ENCODE measurements at places on chromosomes 1 and 21. TPM values are rescaled to one million over a fixed set of nuclear protein-coding genes. Genes with fewer than 3 reads are reported as not detected.

UAP1 gene
- polyA plus RNA-seq = 56.3 TPM

MYBPH gene
- 1.7 TPM for polyA plus RNA-seq

DMRTA2 gene
- polyA plus RNA-seq = 1.5 TPM

RHD gene
- polyA plus RNA-seq = 0.09 TPM

ANGPTL7 gene
- 1.5 TPM for polyA plus RNA-seq

CFHR3 gene
- not detected for polyA plus RNA-seq

PCAT6 gene
- polyA plus RNA-seq = 1.5 TPM

NUP210L gene
- 0.05 TPM for polyA plus RNA-seq

TEKT2 gene
- 1.5 TPM for polyA plus RNA-seq

ST6GALNAC3 gene
- polyA plus RNA-seq = 1.2 TPM

OLIG2 gene
- polyA plus RNA-seq = 0.02 TPM

HPCA gene
- 0.34 TPM for polyA plus RNA-seq

GBP7 gene
- 0.16 TPM for polyA plus RNA-seq

IRF6 gene
- polyA plus RNA-seq = 39.9 TPM

MYOG gene
- polyA plus RNA-seq = 4.7 TPM

ZNF683 gene
- 2.1 TPM for polyA plus RNA-seq

HP1BP3 gene
- 123 TPM for polyA plus RNA-seq

CNR2 gene
- 1.8 TPM for polyA plus RNA-seq

MEX3A gene
- polyA plus RNA-seq = 0.55 TPM

BGLAP gene
- polyA plus RNA-seq = 4.3 TPM

SPRR4 gene
- polyA plus RNA-seq = 2.1 TPM

CASQ2 gene
- polyA plus RNA-seq = 6.7 TPM

TNFSF4 gene
- 4.5 TPM for polyA plus RNA-seq

NEK7 gene
- polyA plus RNA-seq = 31.4 TPM

OR10J1 gene
- polyA plus RNA-seq = 0.05 TPM

FCRL6 gene
- 0.57 TPM for polyA plus RNA-seq

GNG12 gene
- 19.3 TPM for polyA plus RNA-seq

PTPRU gene
- 6.3 TPM for polyA plus RNA-seq

MAGI3 gene
- 4.6 TPM for polyA plus RNA-seq

LORICRIN gene
- polyA plus RNA-seq = 8.6 TPM

SAMD13 gene
- polyA plus RNA-seq = 2.6 TPM

SPATA1 gene
- polyA plus RNA-seq = 3.7 TPM

HORMAD1 gene
- polyA plus RNA-seq = 0.23 TPM

OR2T29 gene
- polyA plus RNA-seq = not detected

UTS2 gene
- polyA plus RNA-seq = 6.6 TPM

KRTAP11-1 gene
- 0.16 TPM for polyA plus RNA-seq

SYNC gene
- 2.5 TPM for polyA plus RNA-seq

ESRRG gene
- 0.71 TPM for polyA plus RNA-seq

NDUFS5 gene
- 483 TPM for polyA plus RNA-seq

SPATA21 gene
- polyA plus RNA-seq = 0.25 TPM

CFAP74 gene
- polyA plus RNA-seq = 0.16 TPM

TMEM61 gene
- 1.3 TPM for polyA plus RNA-seq

PKP1 gene
- polyA plus RNA-seq = 20.0 TPM

CCNL2 gene
- polyA plus RNA-seq = 340 TPM

CFHR1 gene
- polyA plus RNA-seq = 0.09 TPM

GDAP2 gene
- polyA plus RNA-seq = 6.2 TPM

CYP4A11 gene
- polyA plus RNA-seq = 0.05 TPM

PADI2 gene
- 3.6 TPM for polyA plus RNA-seq

CSF3R gene
- polyA plus RNA-seq = 8.6 TPM

RNF186 gene
- 0.34 TPM for polyA plus RNA-seq

COL11A1 gene
- polyA plus RNA-seq = 0.25 TPM

HSF2BP gene
- 0.71 TPM for polyA plus RNA-seq

ZNF648 gene
- polyA plus RNA-seq = 0.02 TPM

OR2L3 gene
- not detected for polyA plus RNA-seq

LCE3D gene
- 15.7 TPM for polyA plus RNA-seq

PTPN7 gene
- polyA plus RNA-seq = 75.2 TPM

FCMR gene
- 59.0 TPM for polyA plus RNA-seq

Measured in thymus (tissue), 14 donors.